Endothelial cell of umbilical vein (primary cell): ENCODE measurements at places on chromosomes 16 and 17. TPM values are rescaled to one million over a fixed set of nuclear protein-coding genes. Genes with fewer than 3 reads are reported as not detected.

The APOBR gene
- total RNA-seq = not detected in 2 replicates

The TEX19 gene
- not detected in 2 replicates for total RNA-seq

- H3K36me3 ChIP-seq = no peaks in the 10 kb centered on the region
- no peak overlapping the region for H3K27ac ChIP-seq
- H3K4me3 ChIP-seq = no peak overlapping the region
- no peak for DNase-seq
- H3K4me1 ChIP-seq = no peaks in the 10 kb centered on the region
- H3K27me3 ChIP-seq = no peaks in the 10 kb centered on the region
These were observed 626.6 kb upstream of the SOX9 start for GRCh38 chr17:71494062-71494855.

DNA sequence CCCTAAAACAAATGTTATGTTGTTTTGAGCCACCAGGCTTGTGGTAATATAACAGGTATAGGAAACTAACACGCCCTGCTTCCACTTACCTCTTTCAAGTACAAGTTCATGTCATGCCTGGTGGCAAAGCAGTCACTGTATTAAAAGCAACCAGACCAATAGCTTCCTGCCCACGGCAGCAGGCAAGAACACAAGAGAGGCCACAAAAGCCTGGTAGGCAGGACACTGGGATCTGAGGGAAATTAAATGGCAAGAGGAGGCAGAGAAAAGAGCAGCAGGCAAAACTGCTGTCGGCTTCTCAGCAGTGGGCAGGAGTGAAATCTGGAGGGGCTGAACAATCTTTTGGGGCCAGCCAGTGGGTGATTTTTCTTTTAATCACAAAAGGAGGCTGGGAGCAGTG is 2.2 kb downstream of the CYTH1 start:
- no peaks in the 10 kb centered on the region for H3K27me3 ChIP-seq
- H3K4me1 ChIP-seq = peaks cover 4% of the 10 kb centered on the region
- no peak for DNase-seq
- no peaks in the 10 kb centered on the region for H3K36me3 ChIP-seq
- no peak overlapping the region for H3K27ac ChIP-seq

DNA sequence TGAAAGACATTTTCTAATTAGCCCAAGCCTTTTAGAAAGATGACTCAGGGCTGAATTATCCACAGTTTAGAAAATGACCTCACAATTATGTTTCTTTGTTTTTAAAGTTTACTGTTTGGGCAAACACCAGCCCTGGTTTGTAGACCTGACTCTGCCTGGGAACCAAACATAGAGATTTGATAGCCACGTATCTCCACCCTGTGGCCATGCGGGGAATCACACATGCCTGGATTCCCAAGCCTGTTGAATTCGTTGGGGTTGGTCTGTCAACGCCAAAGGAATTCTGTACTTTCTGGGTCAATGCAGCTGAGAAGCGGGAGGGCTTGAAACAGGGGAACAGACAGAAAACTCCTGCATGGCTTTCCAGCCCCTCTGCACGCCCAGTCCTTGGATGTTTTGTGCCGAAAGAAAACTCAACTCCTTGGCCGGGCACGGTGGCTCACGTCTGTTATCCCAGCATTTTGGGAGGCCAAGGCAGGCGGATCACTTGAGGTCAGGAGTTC is 26.9 kb downstream of the CD300A start:
- H3K36me3 ChIP-seq = no peaks in the 10 kb centered on the region
- H3K4me1 ChIP-seq = no peaks in the 10 kb centered on the region
- DNase-seq = peak; percentile 38
- H3K27ac ChIP-seq = no peak overlapping the region

The ASGR1 gene
- 10.2 and 14.0 TPM in 2 replicates for total RNA-seq

DNA sequence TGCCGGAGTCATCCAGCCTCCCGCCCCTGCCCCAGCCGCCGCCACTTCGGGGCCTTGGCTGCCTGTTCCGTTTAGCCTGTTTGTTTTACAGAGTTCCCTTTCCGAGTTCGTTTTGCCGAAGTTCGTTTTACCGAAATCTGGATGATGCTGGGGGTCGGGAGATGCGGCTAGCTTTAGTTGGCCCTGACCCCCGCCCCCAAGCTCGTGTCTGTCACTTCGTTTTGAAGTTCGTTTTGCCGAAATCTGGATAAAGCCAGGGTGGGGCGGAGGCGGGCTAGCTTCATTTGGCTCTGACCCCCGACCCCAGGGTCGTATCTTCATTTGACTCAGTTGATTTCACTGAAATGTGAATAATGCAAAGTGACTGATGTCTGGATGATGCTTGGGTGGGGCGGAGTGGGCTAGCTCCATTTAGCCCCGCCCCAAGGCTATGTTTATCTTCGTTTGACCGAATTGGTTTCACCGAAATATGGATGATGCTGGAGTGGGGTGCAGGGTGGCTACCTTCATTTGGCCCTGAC is 591 bp downstream of the PSMD7 start:
- DNase-seq = peak; percentile 36
- H3K4me1 ChIP-seq = peaks cover 16% of the 10 kb centered on the region
- peak overlapping the region; percentile 95 for H3K4me3 ChIP-seq

The HP gene
- not detected in 2 replicates for total RNA-seq

The LGALS9B gene
- not detected in 2 replicates for total RNA-seq

DNA sequence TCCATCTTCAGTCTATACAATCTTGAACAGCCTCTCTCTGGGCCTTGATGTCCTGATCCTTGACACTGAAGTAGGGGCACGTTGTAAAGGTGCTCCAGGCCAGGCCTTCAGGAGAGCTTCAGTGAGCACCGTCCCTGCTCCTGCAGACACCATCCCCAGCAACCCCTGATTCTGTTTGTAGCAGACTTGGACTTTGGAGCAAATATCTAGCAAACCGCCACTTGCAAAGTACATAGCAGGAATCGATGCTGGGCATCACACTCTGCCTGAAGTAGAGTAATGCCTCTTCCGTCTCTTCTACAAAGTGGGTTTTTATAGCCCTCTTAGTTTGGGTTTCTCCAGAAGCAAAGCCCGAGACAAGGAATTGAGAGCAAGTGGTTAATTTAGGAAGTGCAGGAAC is 169.1 kb downstream of the SALL1 start:
- H3K4me1 ChIP-seq = no peaks in the 10 kb centered on the region
- no peak overlapping the region for H3K4me3 ChIP-seq
- H3K27ac ChIP-seq = no peak overlapping the region
- H3K36me3 ChIP-seq = no peaks in the 10 kb centered on the region
- no peaks in the 10 kb centered on the region for H3K27me3 ChIP-seq

DNA sequence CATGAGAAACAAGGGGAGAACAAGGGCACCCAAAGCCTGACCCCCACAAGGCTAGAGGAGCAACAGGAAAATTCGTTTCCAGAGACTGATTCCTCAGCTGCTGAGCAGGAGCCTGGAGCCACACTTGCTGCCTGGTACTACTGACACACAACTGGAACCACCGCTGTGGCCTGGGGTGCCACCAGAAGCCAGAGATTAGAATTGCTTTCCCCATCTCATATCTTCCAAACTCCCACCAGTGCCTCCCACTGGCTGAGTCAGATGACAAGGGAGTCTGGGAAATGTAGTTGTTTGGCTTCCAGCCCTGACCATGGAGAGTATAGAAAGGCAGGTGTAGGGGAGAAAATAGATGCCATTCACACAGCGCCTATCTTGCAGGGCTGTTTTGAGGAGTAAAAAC is 4.1 kb upstream of the TMEM11 start:
- H3K27me3 ChIP-seq = no peaks in the 10 kb centered on the region
- DNase-seq = peak; percentile 16
- H3K27ac ChIP-seq = no peak overlapping the region
- no peaks in the 10 kb centered on the region for H3K36me3 ChIP-seq
- peaks cover 9% of the 10 kb centered on the region for H3K4me1 ChIP-seq

DNA sequence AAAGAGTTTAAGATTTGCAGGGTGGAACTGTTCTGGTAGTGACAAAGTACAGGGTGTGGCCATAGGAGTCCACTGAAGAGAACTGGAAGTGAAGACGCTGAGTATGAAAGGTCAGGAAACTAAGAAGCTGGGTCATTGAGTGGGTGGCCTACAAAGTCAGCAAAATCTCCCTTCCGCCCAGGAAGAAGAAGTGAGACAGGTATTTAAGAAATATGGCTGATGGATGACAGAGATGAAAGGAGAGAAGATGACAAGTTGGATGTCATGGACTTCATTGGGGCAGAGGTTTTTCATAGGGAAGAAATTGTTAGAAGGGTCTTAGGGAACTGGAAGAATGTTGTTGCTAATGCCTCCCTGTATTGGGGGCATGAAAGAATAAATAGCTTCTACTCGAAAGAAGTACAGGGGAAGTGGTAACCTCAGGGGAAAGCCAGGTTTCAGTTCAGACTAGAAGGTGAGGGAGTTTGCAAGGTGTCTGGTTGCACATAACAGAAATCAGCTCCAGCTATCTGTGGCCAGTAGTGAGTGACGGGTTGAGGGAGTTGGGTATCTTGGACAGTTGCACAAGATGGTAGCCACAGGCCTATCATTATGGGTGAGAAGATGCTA is 33.6 kb upstream of the MED13 start:
- no peaks in the 10 kb centered on the region for H3K36me3 ChIP-seq
- H3K27me3 ChIP-seq = no peaks in the 10 kb centered on the region
- H3K4me1 ChIP-seq = peaks cover 5% of the 10 kb centered on the region
- H3K27ac ChIP-seq = no peak overlapping the region

GRCh38 chr17:63399316-63399715 is 46.8 kb downstream of the CYB561 start:
- H3K4me1 ChIP-seq = peaks cover 17% of the 10 kb centered on the region
- no peaks in the 10 kb centered on the region for H3K27me3 ChIP-seq
- no peaks in the 10 kb centered on the region for H3K36me3 ChIP-seq
- peak; percentile 70 for DNase-seq

- H3K4me1 ChIP-seq = peaks cover 8% of the 10 kb centered on the region
- no peak overlapping the region for H3K4me3 ChIP-seq
- peak; percentile 91 for DNase-seq
These were observed 76.0 kb downstream of the METRNL start for GRCh38 chr17:83155128-83156121.

DNA sequence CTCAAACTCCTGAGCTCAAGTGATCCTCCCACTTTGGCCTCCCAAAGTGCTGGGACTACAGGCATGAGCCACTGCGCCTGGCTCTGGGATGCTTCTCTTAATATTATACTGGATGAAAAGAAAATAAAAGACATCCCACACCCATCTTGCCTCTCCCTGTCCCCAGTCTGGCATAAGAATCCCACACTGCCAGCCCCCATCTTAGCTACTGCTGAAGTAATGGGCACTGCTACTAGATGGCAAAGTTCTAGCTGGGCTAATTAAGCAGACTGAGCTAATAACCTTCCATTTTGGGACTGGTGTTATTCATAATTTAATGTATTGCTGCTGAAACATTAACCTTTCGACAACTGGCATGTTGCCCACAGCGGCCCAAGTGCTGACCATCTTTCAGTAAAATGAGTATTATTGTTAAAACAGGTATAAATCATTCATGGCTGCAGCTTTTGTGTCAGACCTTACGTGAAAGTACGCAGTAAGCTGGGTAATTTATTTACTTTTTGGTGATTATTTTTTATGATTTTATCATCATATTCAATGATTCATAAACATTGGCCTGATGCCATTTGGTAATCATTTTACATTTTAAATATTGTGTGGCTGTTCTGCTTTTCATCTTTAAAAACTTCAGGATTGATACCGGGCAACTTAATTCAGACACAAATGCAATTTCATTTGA is 47.4 kb upstream of the ZFHX3 start:
- peaks cover 27% of the 10 kb centered on the region for H3K4me1 ChIP-seq
- H3K27ac ChIP-seq = no peak overlapping the region
- peak; percentile 69 for DNase-seq
- H3K4me3 ChIP-seq = no peak overlapping the region
- no peaks in the 10 kb centered on the region for H3K36me3 ChIP-seq

DNA sequence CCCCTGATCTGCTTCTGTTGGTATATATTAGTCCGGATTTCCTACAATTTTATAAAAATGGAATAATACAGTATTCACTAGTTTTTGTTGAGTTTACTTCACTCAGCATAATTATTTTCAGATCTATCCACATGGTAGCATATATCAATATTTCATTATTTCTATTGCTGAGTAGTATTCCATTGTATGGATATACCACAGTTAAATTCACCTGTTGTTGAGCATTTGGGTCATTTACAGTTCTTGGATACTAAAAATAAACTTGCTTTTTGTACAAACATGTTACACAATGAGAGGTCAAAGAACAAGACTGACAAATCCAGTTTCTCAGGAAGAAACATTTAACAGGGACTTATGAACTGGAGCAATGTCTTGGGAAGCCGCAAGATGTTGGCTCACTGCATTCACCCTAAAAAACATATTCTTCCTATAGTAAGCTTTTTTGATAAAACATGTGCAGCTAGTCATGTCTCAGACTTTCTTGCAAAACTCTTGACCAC is 126.9 kb upstream of the HS3ST2 start:
- no peaks in the 10 kb centered on the region for H3K27me3 ChIP-seq
- no peak overlapping the region for H3K27ac ChIP-seq
- no peak overlapping the region for H3K4me3 ChIP-seq
- no peaks in the 10 kb centered on the region for H3K4me1 ChIP-seq
- no peak for DNase-seq

DNA sequence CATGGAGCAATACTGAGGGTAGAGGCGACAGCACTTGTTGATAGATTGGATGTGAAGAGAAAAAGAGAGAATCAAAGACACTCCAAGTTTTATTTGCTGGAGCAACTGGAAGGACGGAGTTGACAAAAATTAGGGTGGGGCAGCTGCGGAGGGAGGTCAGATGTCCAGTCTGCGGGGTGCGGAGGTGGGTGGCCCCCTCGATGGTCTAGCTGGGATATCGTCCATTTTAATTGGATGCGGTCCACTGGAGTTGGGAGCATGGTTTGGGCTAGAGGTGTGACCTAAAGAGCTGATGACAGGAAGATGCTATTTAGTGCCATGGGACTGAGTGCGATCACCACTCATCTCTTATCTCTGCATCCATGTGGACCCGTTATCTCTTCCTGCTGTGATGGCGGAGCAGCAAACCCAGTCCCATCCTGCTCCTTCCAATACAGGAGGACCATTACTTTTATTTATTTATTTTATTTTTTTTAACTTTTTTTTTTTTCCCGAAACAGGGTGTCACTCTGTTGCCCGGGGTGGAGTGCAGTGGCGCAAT is 48.3 kb upstream of the CBX4 start:
- no peaks in the 10 kb centered on the region for H3K4me1 ChIP-seq
- no peak overlapping the region for H3K4me3 ChIP-seq
- no peaks in the 10 kb centered on the region for H3K36me3 ChIP-seq
- peaks cover 8% of the 10 kb centered on the region for H3K27me3 ChIP-seq
- H3K27ac ChIP-seq = no peak overlapping the region

The PABPN1L gene
- not detected in 2 replicates for total RNA-seq

The TMEM92 gene
- not detected in 2 replicates for total RNA-seq

DNA sequence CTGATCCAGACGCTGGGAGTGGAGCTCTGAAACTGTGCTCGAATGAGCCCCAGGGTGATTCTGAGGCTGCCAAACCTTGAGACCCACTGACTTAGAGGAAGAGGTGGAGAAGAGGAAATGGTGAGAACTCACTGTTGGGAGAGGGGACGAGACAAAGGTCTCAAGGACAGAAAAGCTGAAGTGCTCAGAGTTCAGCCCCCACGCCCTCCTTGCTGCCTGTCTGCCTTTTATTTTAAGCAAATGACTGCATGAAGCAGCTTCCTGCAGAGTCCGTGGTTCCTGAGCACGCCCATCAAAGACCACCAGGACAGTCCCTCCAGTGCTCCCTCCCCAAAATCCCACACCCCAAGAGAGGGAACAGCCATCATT is 20.4 kb downstream of the COTL1 start:
- H3K27me3 ChIP-seq = no peaks in the 10 kb centered on the region
- DNase-seq = peak; percentile 25
- H3K27ac ChIP-seq = peak overlapping the region; percentile 41
- H3K36me3 ChIP-seq = no peaks in the 10 kb centered on the region

GRCh38 chr17:29358416-29358815 is 31.7 kb upstream of the TAOK1 start:
- H3K27ac ChIP-seq = no peak overlapping the region
- no peaks in the 10 kb centered on the region for H3K36me3 ChIP-seq
- H3K4me3 ChIP-seq = no peak overlapping the region
- DNase-seq = no peak
- H3K27me3 ChIP-seq = no peaks in the 10 kb centered on the region
- H3K4me1 ChIP-seq = no peaks in the 10 kb centered on the region
